ENCODE measurements at places on chromosomes 4 and X.

DNA sequence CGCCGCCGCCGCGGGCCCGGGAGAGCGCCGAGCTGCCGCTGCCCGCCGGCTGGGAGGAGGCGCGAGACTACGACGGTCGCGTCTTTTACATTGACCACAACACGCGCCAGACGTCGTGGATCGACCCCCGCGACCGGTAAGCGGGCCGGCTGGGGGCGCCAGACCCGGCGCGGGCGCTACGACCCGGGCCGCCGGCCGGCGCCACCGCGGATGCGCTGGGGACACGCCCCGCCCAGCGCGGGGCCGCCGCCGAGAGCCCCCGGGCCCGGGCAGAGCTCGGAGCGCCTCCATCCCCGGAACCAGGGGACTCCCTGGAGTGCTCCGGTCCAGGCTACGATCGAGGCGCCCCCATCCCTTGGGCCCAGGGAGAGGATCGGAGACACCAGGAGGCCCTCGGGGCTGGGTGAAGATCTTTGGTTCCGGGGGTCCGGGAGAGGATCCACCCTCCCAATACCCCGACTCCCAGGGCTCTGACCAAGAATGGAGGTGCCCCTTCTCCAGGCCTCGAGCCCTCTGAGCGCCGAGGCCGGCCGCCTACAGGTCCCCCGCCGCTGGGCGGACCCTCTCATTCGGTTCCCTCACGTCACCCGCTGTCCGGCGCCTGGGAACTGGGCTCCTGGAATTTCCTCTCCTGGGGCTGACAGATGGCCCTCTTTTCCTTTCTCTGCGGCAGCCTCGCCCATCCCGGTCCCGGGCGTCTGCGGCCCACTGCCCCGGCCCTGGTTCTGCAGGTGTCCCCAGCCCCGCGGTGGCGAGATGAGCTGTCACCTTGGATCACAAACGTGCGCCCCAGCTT is 48.8 kb downstream of the CLDN34 start:
- no peak for DNase-seq

GRCh38 chrX:127405946-127406345 is 586.4 kb downstream of the PRR32 start:
- DNase-seq = no peak

- DNase-seq = no peak
These were observed 48.5 kb upstream of the GRIA2 start for GRCh38 chr4:157172011-157172410.

DNA sequence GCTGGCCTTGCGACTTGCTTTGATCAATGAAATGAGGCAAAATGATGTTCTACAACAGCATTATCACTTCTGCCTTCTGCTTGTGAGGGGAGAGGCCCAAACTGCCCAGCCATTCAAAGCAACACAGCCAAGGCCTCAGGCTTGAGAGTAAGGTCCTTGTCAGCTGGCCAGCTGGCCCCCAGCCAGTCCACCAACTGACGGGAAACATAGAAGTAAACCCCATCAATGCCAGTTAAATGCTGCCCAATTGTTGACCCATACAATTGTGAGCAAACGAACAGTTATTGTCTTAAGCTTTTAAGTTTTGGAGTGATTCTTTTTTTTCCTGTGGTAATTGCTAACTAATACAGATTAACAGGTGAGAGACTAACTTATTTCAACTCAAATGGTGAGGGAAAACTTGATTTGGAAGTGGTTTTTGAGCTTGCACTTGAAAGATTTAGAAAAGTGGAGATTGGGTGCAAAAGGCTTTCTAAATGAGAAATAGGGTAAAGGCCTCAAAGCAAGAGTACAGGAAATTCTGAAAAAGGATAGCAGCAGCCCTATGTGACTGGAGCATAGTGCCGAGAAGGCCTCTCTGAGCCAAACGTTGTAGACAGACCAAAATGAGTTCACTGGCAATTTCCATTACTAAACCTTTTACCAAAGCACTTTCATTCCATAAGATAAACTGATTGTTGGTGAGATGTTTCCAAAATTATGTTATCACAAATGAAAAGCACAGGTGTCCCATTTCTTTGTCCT is 66.9 kb downstream of the ARHGEF38 start:
- no peak for DNase-seq

DNA sequence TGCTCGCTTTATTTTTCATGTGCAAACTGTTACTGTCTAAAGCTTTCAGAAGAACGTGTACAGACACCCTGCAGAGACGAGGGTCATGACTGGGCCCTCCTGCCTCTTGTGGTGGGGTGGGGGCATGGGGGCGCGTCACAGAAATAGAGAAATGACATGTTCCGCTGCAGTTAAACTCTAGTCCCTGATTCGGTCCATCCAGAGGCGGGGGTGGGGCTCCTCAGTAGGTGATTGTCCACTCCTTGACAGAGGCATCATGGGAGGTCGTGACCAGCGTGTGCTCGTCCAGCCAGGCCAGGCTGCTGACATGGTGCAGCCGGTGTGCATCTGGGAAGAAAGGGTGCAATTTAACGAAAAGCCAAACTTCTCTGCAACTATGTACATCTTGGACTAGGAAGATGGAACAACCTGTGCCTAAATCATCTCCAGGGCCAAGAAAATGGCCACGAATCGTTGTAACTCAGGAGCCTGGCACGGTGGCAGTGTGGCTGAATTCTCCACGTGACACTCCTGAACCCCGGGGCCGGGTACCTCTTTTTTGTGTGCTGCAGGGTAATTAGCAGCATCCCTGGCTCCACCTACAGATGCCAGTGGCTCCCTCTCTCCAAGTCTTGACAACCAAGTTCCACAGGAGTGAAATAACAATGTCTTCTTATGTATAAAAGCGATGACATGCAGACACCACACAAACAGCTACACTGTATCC is 41.3 kb downstream of the WDR1 start:
- no peak for DNase-seq

DNA sequence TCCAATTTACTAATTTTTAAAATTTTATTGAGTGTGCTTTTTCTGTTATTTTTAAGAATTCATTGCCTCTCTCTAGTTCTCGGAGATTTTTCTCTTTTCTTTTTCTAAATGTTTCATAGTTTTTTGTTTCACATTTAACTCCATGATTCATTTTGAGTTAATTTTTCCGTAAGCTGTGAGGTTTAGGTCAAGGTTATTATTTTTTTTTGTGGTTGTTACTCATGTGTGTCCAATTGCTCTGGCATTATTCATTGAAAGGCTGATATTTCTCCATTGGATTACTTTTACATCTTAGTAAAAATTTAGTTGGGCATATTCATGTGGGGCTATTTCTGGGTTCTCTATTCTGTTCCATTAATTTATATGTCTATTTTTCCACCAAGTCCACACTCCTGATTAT is 220.8 kb downstream of the MID1IP1 start:
- no peak for DNase-seq

- DNase-seq = no peak
These were observed 2.6 kb downstream of the MCUB start for GRCh38 chr4:109562457-109563239.

GRCh38 chr4:3199653-3200422 is 49.1 kb upstream of the MSANTD1 start:
- DNase-seq = no peak

GRCh38 chr4:182683661-182684060 is 233.5 kb downstream of the DCTD start:
- DNase-seq = no peak

GRCh38 chr4:173057901-173058300 is 110.7 kb upstream of the GALNT7 start:
- no peak for DNase-seq

DNA sequence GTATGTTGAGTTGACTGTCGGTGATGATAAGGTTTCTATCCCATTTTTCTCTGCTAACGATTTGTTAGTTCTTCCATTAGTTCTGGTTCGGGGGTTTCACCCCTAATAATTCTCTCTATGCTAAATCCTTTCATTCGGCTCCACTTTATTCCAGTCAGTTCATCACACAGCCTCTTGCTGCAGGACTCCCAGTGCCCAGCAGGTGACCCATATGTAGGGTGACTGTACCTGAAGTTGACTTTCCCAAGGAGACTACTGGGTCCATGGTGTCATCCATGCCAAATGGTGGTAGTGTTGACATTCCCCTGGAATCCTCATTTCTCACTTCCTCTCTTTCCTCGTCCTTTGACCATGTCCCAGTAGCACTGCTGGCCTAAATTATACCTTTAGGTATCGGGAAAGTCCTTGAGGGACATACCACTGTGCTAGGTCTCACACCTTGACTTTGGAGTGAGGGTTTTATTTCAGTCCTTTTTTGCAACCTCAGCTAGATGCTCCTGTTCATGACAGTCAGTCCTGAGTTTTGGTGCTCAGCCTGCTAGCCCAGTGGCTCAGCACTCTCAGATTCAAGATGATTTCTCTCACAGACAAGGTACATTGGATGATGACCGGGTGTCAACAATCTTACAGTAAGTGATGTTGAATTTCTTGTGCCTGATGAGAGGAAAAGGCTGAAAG is 105.1 kb upstream of the ARHGAP24 start:
- DNase-seq = no peak

DNA sequence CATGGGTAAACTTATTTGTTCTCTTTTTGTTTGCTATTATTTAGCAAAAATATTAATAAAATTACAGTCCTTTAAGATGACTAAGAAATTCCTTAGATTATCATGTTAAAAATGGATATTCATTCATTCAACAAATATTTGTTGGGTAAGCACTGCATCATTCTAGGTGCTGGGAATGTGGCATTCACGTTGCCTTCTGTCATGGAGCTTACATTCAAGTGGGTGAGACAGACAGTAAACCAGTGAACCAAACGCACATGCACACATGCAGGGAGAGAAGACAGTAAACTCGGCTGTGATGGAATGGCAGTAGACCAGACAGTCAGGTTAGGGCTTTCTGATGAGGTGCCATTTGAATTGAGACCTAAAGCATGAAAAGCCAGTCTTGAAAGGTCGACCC is 91.8 kb downstream of the STOX2 start:
- no peak for DNase-seq

GRCh38 chrX:129938081-129938480 is 32.1 kb downstream of the UTP14A start:
- DNase-seq = no peak

DNA sequence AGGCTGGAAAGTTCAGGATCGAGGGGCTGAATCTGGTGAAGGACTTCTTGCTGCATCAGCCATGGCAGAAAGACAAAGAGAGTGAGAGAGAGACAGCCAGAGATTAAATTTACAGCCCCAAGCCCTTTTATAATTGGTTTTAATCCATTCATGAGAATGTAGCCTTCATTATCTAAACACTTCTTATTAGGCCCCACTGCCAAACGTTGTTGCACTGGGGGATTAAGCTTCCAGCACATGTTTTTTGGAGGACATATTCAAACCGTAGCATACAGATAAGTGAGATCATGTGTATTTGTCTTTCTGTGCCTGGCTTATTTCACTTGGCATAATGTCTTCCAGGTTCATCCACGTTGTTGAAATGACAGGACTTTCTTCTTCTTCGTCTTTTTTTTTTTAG is 524.7 kb downstream of the SPRY1 start:
- no peak for DNase-seq

GRCh38 chr4:1962980-1963379 is 45.8 kb downstream of the NELFA start:
- no peak for DNase-seq

GRCh38 chr4:26590639-26591038 is 6.8 kb downstream of the TBC1D19 start:
- DNase-seq = no peak

GRCh38 chrX:22037911-22038537 is 5.9 kb downstream of the PHEX start:
- DNase-seq = no peak

GRCh38 chrX:7582191-7582590 is 260.8 kb upstream of the VCX start:
- no peak for DNase-seq

DNA sequence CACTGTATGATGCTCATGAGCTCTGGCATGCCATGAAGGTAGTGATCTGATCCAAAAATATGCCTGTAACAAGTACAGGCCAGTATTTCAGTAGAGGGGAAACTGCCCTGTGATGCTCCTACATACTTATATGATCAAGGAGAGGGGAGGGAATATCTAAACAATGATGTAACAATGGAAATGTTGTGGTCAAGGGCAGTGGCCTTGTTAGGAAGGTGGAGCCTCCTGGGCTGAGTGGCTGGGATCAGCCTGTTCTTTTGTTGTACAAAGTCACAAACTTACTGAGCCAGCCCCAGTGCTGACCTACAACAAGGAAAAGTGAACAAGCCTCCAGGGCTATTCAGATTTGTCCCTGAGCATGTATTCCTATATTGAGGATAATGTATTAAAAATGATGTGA is 70.3 kb downstream of the ANXA10 start:
- no peak for DNase-seq

- DNase-seq = no peak
These were observed 6.4 kb upstream of the UBA1 start for GRCh38 chrX:47187106-47187677.

DNA sequence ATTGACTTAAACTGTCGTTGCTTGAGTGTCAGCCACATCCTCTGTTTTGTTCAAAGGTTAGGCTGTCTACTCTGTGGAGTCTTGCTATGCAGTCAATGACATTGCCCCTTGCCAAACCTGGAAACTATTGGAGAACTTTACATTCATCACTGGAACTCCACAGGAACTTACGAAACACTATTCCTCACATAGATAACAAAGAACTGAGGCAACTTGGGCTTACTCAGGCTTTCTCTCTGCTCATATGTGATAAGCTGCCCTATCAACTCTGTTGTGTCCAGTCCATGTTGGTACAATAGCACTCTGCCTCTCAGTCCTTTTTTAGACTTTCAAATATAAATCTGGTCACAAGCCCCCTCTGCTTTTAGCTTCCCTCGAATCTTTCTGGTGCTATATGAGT is 9.4 kb downstream of the NPY5R start:
- DNase-seq = no peak

- DNase-seq = no peak
These were observed 70.2 kb upstream of the AFAP1 start for GRCh38 chr4:8009710-8010511.

GRCh38 chrX:130704053-130705038 is 198.7 kb downstream of the ENOX2 start:
- no peak for DNase-seq

DNA sequence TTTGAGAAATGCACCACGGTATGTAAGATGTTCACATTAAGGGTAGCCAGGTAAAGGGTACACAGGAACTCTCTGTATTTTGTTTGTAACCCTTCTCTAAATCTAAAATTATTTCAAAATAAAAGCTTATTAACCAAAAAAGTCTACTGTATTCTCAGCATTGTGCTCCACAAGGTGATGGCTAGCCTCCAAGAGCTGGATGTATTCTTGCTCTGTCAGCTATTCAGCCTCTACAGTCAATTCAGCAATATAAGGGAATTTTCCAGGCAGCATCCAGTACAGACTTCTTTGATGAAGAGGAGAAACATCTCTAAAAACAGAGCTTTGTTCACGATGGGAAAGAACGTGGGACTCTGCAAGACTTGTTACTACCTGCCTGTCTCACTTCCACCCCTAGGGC is 63.5 kb upstream of the MAOA start:
- DNase-seq = no peak

Data from NT2/D1 (cell line).